COLO829 (cell line): ENCODE measurements at places on chromosomes 4 and X.

GRCh38 chr4:25830548-25830947 is 32.2 kb downstream of the SEL1L3 start:
- no peak for DNase-seq

- DNase-seq: no peak
Measured at GRCh38 chrX:861921-862320, 231.3 kb downstream of the SHOX start.

DNA sequence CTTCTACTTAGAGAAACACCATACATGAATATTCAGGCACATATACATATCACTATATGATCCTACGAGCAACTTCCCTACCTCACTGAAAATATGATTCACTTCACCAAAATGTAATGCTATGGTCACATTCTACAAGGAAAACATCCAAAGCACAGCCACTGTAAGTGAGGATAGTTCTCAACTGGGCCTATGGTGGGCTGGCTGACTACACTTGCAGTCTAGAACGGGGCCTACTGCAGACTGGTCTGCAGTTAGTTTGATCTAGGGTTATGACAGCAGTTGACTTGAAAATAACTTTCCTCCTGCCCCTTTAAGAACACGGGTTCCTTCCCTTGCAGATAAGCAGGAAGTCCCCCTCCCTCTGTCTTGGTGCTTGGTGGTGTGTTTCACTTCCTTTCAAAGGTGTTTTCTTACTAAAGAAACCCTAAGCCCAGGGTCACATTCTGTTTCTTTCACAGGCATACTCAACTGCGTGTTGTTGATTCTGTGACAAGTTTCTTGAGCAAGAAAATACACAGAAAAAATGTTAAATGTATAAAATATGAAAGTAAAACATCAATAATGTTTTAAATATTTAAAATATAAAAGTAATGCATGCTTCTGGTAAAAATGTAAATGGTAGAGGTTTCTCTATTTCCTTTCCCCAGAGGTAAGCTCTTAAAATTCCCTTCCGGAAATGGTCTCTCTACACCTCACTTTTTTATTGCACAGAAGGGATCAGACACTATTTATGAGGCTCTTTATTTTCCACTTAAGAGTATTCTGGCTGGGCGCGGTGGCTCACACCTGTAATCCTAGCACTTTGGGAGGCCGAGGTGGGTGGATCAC is 18.0 kb upstream of the TMSB4X start:
- DNase-seq: peak; percentile 48

DNA sequence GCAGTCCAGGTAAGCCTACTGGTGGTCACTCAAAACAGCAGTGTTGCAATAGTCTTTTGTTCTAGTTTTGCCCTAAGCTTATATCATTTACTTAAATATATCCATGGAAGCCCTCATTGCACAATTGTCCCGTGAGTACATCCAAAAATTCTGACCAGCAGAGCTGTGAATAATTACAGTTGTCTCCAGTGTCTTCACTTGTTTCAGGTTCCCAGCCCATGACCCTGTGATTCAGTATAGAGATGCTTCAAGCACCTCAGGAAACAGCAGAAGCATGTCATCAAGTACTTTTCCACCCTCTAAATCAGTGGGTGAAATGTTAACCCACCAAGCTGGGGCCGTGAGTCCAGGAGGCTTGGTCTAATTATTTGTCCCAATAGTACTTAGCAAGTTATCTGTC is 214.9 kb upstream of the RPS6KA3 start:
- no peak for DNase-seq

- DNase-seq: no peak
Measured at GRCh38 chr4:85102606-85103005, 136.1 kb upstream of the WDFY3 start.

- DNase-seq: no peak
Measured at GRCh38 chr4:133719098-133719497, 482.5 kb downstream of the PABPC4L start.

DNA sequence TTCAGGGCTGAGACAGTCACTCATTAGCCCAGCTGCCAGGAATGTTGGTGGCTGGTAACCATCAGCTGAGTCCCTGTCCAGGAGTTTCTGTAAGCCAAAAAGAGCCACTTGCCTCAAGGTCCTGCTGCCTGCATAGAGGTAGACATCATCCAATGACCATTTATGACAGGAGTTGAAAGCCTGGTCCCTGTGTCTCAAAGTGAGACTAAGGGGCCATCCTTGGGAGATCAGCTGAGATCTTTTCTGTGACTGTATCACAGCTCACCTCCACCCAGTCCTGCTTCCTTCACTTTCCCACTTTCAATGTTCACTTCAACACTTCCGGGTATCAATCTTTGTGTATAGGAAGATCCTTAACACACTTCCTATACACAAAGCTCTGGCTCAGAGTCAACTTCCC is 28.4 kb upstream of the MAOA start:
- no peak for DNase-seq

DNA sequence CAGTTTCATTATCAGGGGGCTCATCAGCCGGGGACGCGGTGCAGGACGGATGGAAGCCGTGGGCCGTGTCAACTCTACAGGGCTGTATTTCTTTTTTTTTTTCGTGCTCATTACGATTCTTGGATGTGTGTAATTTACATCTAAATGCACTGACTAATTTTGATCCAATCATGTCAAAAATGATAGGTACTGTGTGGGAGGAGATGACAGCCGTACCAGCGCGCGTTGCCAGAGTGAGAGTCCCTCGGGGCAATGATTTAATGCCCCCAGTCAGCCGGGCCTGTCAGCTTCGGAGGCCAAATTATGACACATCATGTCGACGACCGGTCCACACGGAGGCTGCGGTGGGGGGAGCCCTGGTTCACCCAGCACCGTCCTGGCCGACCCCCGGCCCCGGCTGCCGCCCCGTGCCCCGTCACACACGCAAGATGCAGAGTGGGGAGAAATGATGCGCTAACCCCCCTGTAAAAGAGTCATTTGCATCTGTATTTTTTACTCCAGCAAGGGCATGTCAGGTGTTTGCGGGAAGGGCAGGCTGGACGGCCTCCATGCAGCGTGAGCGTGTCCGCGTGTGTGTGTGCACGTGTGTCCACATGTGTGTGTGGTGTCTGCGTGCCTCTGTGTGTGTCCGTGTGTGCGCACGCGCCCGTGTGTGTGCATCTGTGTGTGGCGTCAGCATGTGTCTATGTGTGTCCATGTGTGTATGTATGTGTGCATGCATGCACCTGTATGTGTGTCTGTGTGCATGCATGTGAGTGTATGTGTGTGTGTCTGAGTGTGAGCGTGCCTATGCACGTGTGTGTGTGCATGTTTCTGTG is 74.3 kb upstream of the PPP2R3B start:
- no peak for DNase-seq

DNA sequence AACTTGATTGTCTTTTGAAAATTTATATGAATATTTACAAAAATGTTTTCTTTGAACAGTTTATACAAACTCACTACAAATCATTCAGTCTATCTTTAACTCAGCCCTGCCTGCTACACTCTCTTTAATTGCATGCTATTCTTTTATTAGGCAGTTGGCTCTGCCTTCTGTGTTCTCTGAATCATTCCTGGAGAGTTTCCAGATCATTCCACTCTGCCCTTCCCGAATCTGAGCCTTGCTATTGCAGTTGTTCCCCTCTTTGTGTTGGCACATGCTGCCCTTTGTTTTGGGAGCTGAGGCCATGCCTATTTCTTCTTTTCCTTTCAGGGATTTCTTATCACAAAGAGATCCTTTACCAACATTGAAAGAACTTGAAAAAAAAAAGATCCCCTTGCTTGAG is 8.7 kb upstream of the TECRL start:
- peak; percentile 40 for DNase-seq

- DNase-seq: no peak
Measured at GRCh38 chr4:163157157-163157556, 9.5 kb downstream of the NAF1 start.

DNA sequence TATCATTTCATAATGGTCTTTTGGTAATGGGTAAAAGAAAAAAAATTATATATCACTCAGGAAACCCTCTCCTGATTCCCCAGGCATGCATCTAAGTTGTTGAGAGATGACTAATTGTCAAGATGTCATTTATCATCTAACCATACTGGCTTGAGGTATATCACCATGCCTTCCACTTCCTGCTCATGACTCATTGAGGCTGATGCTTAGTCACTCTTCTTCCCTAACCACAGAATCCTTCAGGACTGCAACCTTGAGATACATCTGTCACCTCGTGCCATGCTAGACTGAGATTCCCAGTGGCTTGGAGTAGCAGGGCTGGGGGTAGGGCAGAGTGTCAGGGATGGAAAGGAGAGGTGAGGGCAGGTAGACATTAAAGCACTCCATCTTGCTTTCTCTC is 782.5 kb upstream of the INTU start:
- peak; percentile 89 for DNase-seq

- peak; percentile 6 for DNase-seq
Measured at GRCh38 chrX:140572724-140573123, 67.9 kb upstream of the SOX3 start.

GRCh38 chrX:36947214-36947613 is 61.0 kb upstream of the FAM47C start:
- no peak for DNase-seq

DNA sequence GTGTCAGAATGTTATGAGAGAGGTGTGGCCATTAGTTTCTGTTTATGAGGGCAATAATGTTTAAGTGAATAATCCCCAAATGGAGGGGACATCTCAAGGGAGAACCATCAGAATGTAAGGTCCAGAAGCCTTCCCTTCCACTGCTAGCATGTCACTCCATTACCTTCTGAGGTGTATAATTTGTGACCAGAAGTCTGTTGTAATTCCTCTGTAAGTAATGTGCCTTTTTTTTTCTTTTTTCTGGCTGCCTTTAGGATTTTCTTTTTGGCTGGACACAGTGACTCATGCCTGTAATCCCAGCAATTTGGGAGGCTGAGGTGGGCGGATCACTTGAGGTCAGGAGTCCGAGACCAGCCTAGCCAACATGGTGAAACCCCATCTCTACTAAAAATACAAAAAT is 10.8 kb upstream of the COPS4 start:
- no peak for DNase-seq

- peak; percentile 32 for DNase-seq
Measured at GRCh38 chr4:72302981-72303704, 265.9 kb downstream of the ADAMTS3 start.

DNA sequence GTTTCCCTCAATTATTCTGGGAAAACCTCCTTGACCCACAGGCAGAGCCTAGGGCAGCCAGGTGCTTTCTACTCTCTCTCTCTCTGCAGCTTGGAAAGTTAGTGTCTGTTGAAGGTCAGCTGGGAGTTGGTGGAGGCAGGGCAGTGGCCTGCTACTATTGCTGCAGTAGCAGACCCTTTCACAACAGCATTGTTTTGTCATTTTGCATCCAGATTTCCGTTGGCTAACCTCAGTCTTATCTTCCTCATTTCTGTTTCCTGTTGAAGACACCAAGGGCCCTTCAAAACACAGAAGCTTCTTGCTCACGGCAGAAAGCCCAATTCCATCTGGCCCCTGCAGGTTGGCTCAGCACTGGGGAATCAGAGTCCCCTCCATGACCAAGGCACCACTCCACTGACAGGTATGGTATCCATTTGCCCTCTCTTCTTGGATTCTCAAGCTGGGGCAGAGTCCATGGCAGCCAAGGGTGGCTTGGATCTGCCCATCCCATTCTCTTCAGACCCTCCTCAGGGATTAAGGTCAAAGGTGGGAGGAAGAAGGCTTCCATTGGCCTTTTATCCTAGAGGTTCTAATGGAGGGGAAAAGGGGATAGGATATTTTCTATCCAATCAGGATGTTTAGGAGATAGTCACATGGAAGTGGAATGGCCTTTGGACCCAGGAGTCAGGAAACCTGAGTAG is 24.6 kb downstream of the VSIG4 start:
- DNase-seq: no peak

DNA sequence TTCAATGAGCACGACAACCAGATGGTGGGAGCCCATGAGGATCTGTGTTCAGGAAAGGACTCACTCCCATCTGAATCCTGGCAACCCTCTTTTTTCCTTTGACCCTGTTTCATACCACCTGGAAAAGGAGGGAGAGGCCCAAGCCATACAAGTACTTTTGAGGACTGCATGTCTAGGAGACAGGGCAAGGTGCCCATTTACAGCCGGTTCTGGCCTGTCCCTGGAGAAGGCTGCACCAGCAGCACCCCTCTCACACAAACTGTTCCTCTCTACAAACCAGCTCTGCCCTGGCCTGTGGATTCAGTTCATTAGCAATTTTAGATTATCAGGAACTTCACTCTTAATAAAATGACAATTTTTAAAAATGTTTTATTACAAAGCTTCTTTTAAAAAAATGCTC is 57.5 kb downstream of the HADH start:
- DNase-seq: no peak

DNA sequence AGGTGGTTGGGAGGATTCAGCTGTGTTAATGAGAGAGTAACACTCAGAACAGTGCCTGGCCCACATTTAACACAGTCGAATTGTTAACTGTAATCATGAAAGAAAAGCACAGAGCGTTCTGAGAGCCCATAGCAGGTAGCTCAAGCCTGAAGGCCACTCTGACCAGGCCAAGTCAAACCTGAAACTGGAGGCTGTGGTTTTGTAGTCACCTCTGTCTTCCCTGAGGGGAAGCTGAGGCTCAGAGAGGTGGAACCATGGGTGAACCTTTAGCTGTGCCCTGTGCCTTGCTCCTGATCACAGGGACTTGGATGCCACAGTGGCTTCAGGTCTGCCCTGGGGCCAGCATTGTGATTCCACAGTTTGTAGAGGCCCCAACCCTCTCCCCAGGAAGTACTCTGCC is 16.6 kb upstream of the UBA1 start:
- no peak for DNase-seq

DNA sequence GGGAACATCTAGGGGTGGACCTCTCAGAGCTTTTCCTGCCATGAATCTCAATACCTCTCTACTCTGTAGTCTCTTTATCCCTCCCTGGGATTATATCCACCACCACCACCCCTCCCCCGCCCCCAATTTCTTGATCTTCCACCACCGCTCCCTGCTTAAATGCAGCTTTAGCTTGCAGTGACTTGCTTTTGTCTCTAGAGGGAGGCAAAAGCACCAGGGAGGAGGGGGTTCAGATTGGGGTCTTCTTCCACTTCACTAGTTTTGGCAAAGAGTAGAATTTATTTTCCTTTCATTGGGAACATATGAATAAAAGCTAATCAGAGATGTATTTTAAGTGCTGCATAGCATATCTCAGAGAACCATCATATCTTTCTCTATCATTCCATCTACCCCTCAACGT is 5.5 kb downstream of the ARHGAP36 start:
- no peak for DNase-seq

DNA sequence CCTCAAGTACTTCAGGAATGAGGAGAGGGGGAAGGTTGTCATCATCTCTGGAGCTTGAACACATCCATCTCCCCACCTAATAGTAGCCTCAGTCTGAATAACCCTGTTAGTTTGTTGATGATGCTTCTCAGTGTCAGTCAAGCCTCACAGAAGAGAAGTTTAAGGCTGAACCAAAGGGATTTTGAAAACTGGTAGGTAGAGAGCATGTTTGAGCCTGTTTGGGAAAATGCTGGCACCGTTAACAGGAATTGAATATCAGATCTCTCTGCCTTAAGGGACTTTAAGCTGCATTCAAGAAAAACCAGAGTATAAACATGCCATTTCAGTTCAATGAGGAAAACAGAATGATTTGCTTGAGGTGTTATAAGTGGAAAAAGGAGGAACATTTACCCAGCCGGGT is 73.1 kb downstream of the MAPK10 start:
- DNase-seq: no peak
